ENCODE measurements at places on chromosomes 12 and 14.

DNA sequence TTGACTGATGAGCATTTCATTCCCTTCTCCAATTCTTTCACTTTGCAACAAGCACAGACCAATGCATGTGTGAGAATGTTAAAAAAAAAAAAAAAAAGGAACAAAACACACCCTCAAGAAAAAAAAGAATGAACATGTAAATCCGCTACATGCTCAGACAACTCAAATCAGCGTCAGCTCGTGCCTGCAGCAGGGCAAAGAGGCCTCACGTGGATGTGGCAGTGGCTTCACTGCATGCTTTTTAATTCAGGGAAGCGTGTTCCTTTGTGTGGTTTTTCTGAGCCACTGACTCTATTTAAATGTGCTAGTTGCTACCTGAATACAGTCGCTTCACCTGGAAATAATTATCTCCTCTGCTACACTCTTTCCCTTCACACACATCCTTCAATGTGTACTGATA is 55.1 kb downstream of the PPP1R36 start:
- DNase-seq = no peak

GRCh38 chr14:54335569-54336155 is 61.1 kb upstream of the CDKN3 start:
- no peak for DNase-seq

DNA sequence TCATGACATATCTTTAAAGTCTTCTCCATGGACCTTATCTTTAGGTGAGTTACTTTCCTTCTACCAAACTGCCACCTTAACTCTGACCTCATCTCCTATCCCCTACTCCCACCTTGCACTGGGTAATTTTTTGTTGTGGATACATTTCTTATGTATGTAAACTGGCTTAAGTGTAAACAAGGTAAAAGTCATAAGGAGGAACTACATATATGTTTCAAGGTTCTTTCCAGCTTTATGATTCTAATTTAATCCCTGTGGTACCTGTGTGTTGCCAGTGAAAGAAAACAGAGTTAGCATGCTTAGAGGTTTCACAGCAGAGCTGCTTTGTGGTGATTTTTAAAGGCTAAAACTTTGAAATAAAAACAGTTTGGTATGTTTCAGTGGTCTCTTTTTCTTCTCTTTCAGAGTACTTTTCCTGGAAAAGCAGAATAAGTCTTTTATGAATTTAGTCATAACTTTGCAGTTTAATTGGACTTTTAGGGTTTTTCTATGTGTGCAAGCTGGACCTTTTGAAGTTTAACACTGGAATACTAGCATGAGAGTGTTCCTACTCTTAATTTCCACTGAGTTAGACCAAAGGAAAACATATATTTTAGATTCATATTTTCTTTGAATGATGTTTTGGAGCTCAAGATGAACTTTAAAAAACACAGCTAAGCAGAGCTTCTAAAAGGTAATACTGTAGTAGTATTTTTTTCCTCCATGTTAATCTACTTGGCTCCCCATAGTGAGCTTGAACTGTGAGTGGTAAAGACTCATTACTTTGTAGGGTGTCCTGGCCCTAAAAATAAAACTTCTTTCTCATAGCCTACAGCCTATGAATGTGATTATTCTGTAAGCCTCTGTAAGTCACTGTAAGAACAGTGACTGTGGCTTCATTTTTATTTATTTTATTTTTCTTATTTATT is 105.4 kb downstream of the FUT8 start:
- no peak for DNase-seq

DNA sequence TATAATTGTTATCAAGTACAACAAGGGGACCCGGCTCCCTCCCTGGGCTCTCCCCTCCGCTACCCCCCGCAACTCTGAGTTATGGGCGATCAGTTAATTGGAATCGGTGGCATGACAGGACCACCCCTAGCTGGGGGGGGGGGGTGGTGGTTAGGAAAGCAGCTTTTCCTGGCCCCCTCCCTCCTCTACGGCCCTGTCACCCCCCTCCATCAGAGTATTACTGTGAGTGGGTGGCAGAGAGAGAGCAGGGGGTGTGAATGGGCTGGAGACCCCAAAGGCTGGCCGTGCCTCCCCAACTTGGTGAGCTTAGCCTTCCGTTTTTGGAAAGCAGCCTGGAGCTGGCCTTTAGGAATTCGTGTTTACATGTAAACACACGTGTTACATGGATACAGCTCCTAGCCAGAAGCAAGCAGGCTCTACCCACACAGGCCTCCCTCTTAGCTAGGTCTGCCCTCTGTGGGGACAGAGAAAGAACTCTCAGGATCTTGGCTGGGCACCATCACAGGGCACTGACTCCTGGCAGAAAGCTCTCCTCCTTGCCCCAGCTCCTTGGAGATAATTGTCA is 1.1 kb upstream of the HOXC4 start:
- DNase-seq = no peak

GRCh38 chr14:69010648-69011047 is 31.5 kb upstream of the ACTN1 start:
- no peak for DNase-seq

- no peak for DNase-seq
Observed at GRCh38 chr12:56591126-56591525, 39.0 kb downstream of the BAZ2A start.

DNA sequence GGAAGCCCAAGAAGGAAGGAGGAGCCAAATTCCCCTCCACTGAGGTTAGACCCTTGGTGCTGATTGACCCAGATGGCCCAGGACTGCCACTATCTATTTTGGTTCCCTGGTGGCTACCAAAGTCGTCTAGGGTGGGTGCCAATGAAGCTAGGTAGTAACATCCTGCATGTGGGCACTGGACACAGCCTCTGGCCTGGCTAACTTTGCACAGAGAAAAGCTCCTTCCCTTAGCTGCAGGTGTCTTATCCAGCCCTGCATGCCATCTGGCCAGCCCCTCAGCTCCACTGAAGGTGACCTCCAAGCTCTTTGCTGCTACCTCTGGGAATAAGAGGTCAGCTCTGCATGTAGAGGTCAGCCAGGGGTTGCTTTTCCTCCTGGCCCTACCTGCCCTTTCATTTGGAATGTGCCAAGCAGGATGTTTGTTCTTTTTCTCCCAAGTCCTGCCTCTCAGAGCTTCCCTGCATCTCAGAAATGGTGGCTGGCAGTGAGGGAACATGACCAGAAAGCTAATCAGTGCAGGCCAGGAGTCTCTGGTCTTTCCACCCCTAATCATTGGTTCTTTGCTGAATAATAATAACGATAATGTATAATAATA is 34.0 kb downstream of the JDP2 start:
- no peak for DNase-seq

DNA sequence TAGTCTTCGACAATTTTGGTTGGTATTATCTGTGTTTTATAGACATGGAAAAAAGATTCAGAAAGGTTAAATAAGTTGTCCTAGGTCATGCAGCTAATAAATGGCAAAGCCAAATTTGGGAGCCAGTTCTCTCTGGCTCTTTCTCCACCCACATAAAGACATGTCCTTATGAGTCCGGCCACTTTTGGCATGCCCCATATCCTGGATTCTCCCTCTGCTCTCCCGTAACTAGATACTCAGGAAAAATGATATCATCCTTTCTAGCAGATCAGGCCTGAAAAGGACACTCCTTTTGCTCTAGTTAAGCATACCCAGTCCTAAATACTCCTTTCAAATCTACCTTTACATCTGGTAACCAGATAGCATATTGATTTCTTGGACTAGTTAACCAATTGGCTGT is 64.4 kb downstream of the TTLL5 start:
- no peak for DNase-seq

- no peak for DNase-seq
Observed at GRCh38 chr14:74981833-74982232, 20.9 kb upstream of the EIF2B2 start.

DNA sequence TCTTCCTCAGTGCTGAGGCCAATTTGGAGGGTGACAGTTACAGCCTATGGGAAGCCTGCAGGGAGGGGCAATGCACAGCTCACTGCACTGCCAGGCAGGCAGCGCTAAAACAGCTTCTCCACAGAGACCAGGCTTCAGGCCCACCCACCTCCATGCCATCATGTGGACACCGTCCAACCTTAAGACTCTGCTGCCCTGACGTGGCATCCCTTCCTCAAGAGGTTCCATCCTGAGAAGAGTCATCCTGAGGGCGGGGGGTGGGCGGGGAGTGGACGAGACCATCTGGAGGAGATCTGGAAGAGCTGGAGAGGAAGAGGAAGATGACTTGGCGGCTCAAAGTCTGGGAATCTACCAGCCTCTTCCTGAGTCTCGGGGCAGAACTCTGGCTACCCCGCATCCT is 8.4 kb upstream of the ACVRL1 start:
- no peak for DNase-seq

GRCh38 chr14:52338051-52338681 is 24.1 kb downstream of the PTGER2 start:
- no peak for DNase-seq

GRCh38 chr14:22316473-22316872 is 272.6 kb downstream of the DAD1 start:
- DNase-seq = no peak

DNA sequence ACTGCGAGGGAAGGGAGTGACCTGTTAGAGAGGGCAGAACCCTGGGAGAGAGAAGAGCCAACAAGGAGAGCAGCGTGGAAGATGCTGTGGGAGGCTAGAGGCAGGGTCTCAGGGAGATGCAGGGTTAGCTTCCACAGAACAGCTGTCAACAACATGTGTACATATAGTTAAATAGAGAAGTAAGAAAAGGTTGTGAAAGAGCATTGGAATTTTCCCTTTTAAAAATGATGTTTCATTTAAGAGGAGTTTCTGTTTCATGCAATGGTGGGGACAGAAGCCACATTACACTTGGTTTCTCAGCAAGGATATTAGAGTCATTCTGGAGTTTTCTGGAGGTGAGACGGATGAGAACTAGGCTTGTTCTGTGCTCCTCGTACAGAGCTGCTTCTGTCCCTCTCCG is 23.8 kb upstream of the TBC1D30 start:
- DNase-seq = no peak

DNA sequence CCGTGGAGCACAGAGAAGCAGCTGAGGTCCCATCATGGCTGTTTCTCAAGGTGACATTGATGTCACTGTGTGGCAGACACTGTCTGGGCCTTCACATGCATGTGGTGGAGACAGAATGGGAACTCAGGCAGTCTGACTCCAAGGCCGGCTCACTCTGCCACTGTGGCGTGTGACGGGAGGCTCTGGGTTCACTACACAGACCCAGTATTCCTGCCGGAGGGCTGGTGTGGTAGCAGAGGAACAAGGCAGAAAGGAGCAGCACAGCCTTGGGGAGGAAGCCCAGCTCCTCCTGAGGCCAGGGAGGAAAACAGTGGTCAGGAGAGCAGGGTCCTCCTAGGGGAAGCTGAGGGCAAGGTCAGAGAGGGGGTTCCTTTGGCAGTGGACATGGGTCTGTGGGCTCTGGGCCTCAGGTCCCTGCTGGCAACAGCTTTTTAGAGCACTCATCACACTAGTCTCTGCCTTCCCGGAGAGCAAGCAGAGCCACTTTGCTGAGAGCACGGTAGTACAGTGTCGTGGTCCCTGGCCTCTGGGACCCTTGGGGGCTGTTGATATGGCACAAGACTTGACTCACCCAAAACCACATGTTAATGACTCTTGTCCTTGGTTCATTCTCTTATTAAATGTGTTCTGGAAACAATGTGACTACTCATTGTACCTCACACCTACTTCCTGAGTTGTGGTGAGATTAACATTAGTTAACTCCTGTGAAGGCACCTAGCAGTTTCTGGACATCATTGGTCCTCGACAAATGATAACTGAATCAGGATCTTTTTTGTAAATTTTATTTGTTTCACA is 21.3 kb downstream of the DCAF4 start:
- DNase-seq = no peak

GRCh38 chr12:67358781-67359338 is 89.7 kb downstream of the CAND1 start:
- DNase-seq = no peak
